ENCODE measurements at places on chromosomes 1 and 21. TPM values are rescaled to one million over a fixed set of nuclear protein-coding genes. Genes with fewer than 3 reads are reported as not detected.

Gene KCNT2
- total RNA-seq = 0.21 TPM

Gene TCHH
- not detected for total RNA-seq

Gene ARHGEF16
- total RNA-seq = not detected

Gene TTLL7
- total RNA-seq = 0.84 TPM

Gene CD1D
- total RNA-seq = 13.9 TPM

Gene SMCP
- total RNA-seq = not detected

Gene PRDM16
- not detected for total RNA-seq

Gene KCNJ9
- not detected for total RNA-seq

Gene LCE6A
- not detected for total RNA-seq

Gene SFT2D2
- 75.1 TPM for total RNA-seq

Gene KRTAP21-2
- total RNA-seq = not detected

Gene SLAMF9
- 0.63 TPM for total RNA-seq

Gene PLA2G2D
- not detected for total RNA-seq

Gene VWA5B1
- total RNA-seq = not detected

Gene RPS27
- total RNA-seq = 8,524 TPM

Gene RNU1-2
- total RNA-seq = under 0.01 TPM

Gene NTNG1
- total RNA-seq = 1.6 TPM

Gene ADAMTSL4
- total RNA-seq = 3.3 TPM

Gene OLIG1
- total RNA-seq = 2.6 TPM

Gene SPATA21
- total RNA-seq = 0.10 TPM

Gene SPRR5
- not detected for total RNA-seq

Gene TAS1R1
- 0.10 TPM for total RNA-seq

Gene KMO
- total RNA-seq = 3.9 TPM

Gene CAMK1G
- 0.10 TPM for total RNA-seq

Gene LORICRIN
- total RNA-seq = not detected

Gene PLA2G2F
- total RNA-seq = not detected

Gene AGT
- not detected for total RNA-seq

Gene IL20
- not detected for total RNA-seq

Gene HJV
- not detected for total RNA-seq

Gene ALG14
- 0.21 TPM for total RNA-seq

Gene FCGR1A
- total RNA-seq = 26.2 TPM

Gene RGSL1
- not detected for total RNA-seq

Gene ACP6
- total RNA-seq = 4.2 TPM

Gene CD1E
- 0.52 TPM for total RNA-seq

Gene THEM5
- total RNA-seq = not detected

Gene TSTD1
- total RNA-seq = 37.0 TPM

Gene ATP1A2
- 0.10 TPM for total RNA-seq

Measured in mononuclear cell (primary cell).